ENCODE measurements at places on chromosomes 1 and 21.

- DNase-seq = no peak
Measured at GRCh38 chr21:37845535-37845934, 70.7 kb downstream of the KCNJ6 start.

GRCh38 chr1:40980068-40980452 lies 564 bp downstream of the CTPS1 start:
- DNase-seq = no peak

GRCh38 chr1:23625929-23626535 lies 65.6 kb upstream of the RPL11 start:
- no peak for DNase-seq

- DNase-seq = no peak
Measured at GRCh38 chr1:227765261-227766014, 30.2 kb downstream of the SNAP47 start.

GRCh38 chr21:36589352-36589971 lies 109.5 kb upstream of the SIM2 start:
- peak; percentile 32 for DNase-seq

- no peak for DNase-seq
Measured at GRCh38 chr1:1173793-1174415, at the start of gene TTLL10. TTLL10 (plus strand) TSS chr1:1173880; CDS start chr1:1179216, 5,336 bp downstream.

GRCh38 chr1:22918644-22919043 lies 54.0 kb downstream of the LACTBL1 start:
- DNase-seq = no peak

GRCh38 chr1:244212219-244212618 lies 161.1 kb downstream of the ZBTB18 start:
- no peak for DNase-seq

GRCh38 chr1:115496904-115497527 lies 144.8 kb upstream of the VANGL1 start:
- peak; percentile 38 for DNase-seq

GRCh38 chr21:26748066-26748465 lies 97.1 kb downstream of the ADAMTS1 start:
- DNase-seq = no peak

- no peak for DNase-seq
Measured at GRCh38 chr1:12715896-12716437, at the start of gene AADACL3. AADACL3 (plus strand) TSS chr1:12716110; CDS start chr1:12716177, 67 bp downstream.

DNA sequence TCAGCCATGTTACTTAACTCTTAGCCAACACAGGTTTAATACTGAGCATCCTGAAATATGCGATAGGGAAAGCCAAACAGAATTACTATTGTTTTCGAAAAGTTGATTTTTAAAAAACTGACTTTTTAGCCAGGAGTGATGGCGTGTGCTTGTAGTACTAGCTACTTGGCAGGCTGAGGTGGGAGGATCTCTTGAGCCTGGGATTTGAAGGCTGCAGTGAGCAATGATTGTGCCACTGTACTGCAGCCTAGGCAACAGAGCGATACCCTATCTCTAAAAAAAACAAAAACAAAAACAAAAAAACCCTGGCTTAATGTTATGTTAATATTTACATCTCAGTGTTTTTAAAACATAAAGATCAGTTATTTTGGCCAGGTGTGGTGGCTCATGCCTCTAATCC lies 16.7 kb downstream of the NMNAT1 start:
- no peak for DNase-seq

DNA sequence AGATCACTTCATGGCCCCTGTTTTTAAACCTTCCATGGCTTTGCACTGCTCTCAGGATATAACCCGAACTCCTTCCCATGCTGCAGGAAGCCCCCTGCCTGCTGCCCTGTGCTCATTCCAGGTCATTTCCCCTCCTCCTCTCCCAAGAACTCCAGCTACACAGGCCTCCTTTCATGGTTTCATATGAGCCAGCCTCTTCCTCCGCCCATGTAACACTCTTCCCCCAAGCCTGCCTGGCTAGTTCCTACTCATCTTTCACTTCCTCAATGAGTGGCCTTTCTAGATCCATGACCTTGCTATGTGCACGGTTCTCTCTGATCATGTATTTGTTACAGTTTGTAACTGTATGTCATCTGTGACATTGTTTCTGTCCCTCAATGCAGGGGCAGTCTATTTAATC lies 3.1 kb upstream of the NCF2 start:
- DNase-seq = no peak

- no peak for DNase-seq
Measured at GRCh38 chr21:16423921-16424320, 694.1 kb downstream of the USP25 start.

DNA sequence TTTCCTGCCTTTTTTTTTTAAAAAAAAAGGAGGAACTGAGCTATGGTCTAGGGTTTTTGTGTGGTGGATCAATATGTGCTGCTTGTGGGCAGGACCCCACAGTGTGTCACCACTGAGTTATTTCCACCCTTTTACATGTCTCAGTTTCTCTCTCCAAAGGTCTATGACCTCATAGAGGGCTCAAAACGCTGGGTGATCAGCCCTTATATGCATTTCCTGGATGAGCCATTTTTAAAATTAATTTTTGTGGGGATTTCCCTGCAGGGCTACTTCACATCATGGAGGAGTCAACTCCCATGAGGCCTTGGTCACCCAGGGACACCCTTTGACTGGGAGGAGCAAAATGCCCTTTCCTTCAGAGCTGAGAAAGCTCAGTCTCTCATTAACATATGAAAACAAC lies 20.7 kb upstream of the HAO2 start:
- no peak for DNase-seq

DNA sequence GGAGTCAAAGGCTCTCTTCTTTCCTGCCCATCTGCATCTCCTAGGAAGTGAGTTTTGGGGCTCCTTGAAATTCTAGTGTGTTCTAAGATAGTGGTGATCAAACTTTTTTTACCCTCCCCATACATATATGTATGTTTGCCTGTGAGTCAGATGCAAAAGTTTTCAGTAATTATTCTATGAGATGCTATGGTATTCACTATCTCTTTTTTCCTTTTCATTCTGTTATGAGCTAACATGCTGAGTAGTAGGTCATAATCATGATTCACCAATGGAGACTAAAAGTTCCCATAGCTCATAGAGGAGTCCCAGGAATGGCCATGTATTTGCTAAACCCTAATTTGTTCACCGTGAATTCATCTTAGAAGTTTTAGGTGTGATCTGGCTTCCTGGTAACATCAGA lies 135.6 kb downstream of the GPR52 start:
- no peak for DNase-seq

- no peak for DNase-seq
Measured at GRCh38 chr1:244651956-244652622, 837 bp upstream of the DESI2 start.

DNA sequence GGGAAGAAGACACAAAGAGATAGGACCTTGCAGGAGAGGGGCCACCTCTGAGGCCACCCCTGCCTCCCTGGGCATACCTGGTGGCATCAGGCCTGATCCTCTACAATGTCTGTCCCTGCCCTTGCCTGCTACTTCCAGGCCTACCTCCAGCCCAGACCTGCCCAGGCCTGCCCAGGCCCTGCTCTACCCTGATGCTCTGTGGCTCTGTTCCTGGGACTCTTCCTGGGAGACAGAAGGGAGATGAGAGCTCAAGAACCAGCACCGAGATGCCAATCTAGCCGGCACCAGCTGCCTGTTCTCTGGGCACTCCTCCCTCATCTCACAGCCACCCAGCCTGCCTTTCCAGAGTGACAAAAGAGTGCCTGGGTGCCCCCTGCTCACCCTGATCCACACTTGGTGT lies 2.7 kb downstream of the CELF3 start:
- no peak for DNase-seq

DNA sequence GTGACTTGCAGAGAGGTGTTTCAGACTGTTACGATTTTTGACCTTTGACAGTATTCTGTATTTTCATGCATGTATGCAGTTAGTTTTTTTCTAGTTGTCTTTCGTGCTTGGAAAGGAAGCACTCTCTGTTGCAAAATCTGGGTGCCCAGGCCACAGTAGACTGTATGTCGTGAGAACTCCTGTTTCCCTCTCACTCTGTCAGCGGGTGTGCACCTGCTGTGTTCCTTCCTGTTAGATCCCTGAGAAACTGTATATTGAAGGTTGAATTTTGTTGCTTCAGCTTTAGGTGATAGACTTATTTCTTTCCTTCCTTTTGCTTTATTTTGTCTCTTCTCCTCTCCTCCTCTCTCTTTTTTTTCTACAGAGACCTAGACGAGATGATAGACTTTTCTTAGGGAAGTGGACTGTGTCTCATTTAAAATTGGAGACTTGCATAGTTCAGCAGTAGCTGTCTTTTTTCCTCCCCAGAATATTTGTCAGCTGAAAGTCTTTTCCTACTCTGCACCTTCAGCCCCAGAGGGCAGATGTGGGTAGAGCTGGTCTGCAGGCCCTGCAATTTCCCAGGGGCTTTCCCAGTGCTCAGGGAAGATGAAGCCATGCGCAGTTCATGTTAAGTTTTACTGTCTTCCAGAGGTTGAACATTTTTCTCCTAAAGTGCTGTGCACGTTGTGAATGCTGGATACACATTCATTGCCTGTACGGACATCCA lies 1.4 kb downstream of the TRAPPC10 start:
- DNase-seq = no peak

GRCh38 chr1:150210706-150211105 lies 25.2 kb downstream of the ANP32E start:
- no peak for DNase-seq

DNA sequence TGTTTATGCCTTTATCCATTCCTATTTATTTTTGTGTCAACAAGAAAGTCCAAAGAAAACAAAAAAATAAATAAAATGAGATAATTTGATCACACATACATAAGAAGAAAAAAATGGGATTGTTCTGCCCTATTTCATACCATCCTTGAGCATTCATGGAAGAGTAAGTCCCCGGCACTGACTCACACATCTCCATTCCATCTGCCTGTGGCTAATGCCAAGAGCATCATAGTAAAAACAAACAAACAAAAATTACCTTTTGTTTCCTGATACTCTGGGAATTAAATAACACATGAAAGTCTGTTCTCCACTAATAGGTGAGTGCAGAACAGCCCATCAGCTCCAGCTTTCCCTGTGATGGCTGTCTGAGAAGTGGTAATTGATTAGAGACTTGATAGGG lies 48.1 kb upstream of the BACE2 start:
- DNase-seq = no peak

- DNase-seq = peak; percentile 32
Measured at GRCh38 chr1:198258491-198258890, 101.7 kb downstream of the NEK7 start.

- DNase-seq = no peak
Measured at GRCh38 chr1:28510970-28511440, 5.2 kb downstream of the RCC1 start.

- peak; percentile 20 for DNase-seq
Measured at GRCh38 chr1:22053017-22053860, 730 bp downstream of the CDC42 start.

DNA sequence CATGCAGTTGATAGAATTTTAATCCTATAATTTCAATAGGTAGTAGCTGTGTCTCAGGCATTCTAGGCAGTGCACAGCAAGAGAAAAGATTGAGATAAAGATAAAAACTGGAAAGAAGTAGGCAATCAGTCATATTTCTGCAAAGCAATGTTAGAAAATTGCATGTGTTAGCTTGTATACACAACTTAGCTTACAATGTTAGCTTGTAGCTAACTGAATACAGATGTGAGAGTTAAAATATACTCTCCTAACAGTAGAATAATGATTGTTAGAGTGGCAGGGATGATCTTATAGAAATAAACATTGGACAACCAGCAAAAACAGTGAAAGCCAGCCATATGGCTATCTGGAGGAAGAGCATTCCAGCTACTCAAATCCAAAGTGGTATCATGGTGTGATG lies 29.0 kb downstream of the PTPRC start:
- DNase-seq = no peak

GRCh38 chr21:33197496-33197895 lies 32.2 kb upstream of the IFNAR2 start:
- DNase-seq = no peak

GRCh38 chr1:72186733-72187307 lies 95.5 kb downstream of the NEGR1 start:
- DNase-seq = peak; percentile 11

DNA sequence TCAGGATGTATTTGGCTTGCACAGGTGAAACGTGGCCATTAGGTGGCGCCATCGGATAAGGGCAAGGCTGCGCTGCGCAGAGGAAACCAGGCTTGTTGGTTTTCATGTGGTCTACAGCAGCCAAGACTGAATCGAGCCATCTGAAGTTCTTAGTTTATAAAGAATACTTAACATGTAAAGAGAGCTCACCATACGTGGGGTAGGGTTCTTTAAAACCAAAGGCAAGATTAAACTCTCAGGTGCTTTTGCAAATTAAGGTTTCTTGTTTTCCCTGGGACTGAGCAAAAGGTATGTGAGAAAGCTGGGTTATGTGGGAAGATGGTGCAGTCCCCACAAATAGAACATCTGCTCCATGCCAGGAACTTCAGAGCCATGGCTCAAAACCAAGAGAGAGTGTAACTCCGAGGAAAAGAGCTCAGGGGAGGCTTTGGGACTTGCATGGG lies 9.3 kb downstream of the MASP2 start:
- peak; percentile 68 for DNase-seq

GRCh38 chr1:230495076-230495475 lies 68.9 kb upstream of the PGBD5 start:
- DNase-seq = no peak

- no peak for DNase-seq
Measured at GRCh38 chr1:17798799-17799382, 43.8 kb downstream of the ACTL8 start.

- peak; percentile 40 for DNase-seq
Measured at GRCh38 chr1:94416901-94417727, 1.1 kb upstream of the ABCD3 start.

DNA sequence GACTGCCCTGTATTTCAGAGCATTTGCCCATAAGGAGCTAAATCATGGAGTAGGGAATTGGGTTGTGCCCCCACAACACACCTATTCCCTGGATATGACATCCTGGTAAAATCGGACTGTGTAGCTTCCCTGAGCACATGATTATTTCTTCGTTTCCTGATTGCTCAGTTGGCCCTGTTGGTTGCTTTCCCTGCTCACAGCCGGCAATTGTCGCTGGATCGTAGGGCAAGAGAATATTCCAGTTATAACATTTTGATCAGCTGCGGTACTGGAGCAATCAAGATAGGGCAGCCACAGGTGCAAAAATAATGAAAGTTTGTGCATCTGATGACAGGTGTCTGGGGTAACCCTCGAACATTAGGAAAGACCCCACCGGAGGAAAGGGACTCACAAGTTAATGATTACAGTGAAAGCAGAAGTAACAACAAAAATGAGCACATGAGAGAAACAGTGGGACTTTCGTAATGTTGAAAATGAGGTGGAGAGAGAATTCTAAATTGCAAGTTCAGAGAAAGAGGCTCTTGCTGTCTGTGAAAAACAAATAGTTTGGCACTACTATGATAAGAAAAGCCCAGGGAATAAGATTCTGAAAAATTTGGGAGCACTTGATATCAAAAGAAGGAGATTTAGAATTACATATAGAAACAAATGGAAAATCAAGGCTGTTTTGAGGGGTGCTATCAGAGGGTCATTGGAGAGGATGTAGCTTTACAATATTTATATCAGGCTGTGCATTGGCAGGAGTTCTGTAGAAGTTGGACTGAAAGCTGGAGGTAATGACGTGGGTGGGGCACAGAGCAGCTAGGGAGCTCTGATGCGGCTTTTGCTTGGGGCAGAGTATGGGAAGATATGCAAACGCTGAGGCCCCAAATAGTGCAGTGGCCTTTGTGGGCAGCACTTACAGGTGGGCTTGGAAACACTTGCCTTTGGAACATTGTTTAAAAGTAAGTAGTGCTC lies at the start of gene MAB21L3:
MAB21L3 (plus strand) TSS at position 833 of the 957 bp plus-strand sequence. CDS start 1,217 bp downstream, outside the sequence.
- no peak for DNase-seq
